ENCODE measurements at places on chromosomes 2 and 18.

DNA sequence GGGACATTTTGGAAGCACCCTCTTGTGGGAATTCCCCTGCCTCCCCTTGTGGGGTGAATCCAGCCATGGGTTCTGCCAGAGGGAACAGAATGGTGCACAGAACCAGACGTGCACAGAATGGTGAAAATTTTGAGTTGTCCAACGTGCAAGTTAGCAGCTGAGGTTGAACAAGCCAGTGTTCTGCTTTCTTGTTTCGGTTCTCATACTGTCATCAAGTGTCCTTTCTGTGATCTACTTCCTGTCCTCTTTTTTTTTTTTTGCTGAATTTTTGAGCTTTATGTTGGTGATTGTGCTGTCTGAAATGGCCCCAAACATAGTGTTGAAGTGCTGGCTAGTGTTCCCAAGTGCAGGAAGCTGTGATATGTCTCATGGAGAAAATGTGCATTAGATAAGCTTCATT is 21.5 kb upstream of the REEP1 start:
- DNase-seq, result no peak

DNA sequence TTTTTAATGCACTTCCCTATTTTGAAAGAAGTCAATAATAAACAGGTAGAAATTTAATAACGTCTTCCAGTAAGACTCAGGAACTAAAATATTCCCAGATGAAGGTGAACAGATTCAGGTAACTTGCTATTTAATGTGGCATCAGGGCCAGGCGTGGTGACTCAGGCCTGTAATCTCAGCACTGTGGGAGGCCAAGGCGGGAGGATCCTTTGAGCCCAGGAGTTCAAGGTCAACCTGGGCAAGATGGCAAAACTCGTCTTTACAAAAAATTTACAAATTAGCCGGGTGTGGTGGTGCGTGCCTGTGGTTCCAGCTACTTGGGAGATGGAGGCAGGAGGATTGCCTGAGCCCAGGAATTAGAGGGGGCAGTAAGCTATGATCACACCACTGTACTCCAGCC is 81.8 kb downstream of the NXPH2 start:
- DNase-seq, result no peak

GRCh38 chr2:36357847-36358659 is 2.5 kb downstream of the CRIM1 start:
- no peak for DNase-seq

DNA sequence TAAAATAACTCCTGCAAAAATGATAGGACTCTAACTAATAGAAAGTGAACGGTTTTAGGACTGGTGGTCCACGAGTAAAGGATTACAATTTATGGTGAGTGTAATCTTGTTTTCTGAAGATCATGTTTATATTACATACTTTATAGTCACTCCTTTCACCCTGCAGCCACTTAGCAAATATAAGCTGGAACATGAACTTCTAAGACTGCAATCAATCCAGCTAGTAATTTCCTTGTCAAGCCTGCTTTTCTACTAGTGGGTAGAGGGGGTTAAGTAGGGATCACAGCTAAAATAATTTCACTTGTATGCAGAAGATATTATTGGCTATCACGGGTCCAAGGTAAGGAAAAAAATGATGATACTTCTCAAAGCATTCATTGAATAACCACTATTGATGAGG is 125.5 kb upstream of the NETO1 start:
- no peak for DNase-seq

DNA sequence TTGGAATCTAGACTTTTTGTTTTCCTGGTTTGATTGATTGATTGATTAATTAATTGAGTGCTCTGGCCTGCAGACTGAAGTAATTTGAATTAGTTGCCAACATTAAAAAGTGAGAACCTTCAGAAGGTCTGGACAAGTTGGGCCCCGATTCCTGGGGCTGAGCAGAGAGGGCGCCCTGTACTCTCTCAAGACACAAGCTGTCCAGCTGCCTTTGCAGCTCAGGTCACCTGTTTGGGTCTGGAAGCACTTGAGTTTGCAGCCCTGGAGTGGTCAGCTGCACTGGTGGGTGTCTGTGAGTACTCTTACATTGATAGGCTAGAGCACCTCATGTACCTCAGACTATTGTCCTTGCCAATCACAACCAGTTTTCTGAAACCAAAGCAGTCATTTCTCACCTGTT is 22.7 kb upstream of the CELF4 start:
- no peak for DNase-seq

GRCh38 chr2:66665124-66665984 is 230.4 kb downstream of the MEIS1 start:
- DNase-seq, result no peak

DNA sequence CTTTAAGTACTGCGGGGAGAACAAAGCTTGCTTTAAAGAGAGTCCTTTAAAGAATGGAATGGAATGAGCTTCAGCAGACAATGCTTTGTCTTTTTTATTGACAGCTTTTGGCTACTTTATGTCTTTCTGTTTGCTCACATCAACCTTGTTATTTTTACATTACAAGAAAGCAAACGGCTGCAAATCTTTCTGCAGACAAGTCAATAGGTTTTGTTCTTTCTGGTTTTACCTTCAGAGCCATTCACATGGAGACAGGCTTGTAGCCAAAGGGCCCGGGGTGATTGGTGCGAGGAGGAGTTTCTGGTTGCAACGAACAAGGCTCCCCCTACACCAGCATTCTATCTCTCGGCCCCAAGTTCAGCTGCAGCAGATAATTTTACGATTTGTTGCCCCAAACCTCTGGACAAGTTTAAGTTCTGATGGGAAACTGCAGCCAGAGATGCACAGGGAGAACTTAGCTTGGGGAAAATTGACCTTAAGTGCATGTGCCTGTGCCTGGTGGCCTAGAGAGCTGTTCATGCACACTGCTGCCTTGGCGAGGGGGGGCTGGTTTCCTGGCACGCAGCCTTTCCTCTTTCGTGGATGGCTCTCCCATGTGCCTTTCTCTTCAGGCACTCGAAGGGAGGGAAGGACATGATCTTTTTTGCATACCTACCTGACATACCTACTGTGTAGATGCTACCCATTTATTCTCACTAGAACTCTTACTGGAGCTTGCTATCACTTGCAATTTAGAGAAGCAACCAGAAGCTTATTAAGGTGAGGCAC is 543.2 kb downstream of the DCDC2C start:
- no peak for DNase-seq

- no peak for DNase-seq
Measured at GRCh38 chr2:13607139-13607538, 890.4 kb downstream of the TRIB2 start.

DNA sequence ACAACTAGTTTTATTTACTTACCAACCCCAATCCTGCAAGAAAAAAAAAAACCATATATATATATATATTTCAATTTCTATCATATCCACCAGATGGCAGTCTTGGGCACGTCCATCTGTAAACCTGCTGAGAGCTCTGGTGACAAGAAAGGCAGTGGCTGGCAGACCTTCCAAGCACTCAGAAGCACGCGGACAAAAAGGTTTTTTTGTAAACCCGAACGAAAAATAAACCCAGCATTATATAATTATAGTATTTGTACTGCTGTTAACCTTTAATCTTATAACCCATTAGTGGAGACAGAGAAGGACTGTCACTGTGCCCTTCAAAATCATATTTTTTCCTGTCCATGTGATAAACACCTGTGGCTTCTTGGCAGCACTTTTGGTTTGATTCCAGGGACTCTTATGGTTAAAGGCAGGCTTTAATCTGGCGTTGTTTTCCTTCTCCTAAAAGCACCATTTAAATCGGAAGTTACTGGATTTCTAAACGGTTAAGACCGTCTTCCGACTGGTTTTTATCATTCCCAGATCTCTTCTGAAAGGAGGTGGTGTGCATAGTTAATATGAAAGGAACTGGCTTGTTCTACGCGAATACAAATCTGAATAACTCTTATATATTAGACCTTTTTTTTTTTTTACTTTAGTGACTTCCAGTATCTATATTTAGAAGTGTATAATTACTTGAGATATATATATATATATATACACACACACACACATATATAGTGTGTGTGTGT is 31.0 kb upstream of the SLC3A1 start:
- peak; percentile 78 for DNase-seq

DNA sequence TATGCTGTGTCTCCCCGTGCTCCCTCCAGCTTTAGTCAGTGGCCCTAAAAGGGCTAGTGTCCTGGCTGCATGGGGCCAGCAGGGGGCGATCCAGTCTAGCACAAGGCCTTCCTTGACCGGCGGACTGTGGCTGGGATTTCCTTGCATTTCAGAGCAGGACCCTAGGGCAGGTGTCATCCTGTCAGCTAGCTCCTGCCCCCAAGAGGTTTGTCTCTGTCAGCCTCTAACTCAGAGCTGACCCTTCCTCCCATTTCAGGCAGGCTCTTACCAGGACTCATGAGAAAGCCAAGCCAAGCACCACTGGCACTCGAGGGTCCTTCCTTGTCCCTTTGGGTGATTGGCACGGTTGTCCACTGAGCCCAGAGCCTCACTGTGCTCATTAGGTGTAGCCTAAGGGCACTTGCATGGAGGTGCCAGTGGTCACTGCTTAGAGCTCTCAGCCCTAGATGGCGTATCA is 140.3 kb downstream of the RPIA start:
- DNase-seq, result peak; percentile 72

DNA sequence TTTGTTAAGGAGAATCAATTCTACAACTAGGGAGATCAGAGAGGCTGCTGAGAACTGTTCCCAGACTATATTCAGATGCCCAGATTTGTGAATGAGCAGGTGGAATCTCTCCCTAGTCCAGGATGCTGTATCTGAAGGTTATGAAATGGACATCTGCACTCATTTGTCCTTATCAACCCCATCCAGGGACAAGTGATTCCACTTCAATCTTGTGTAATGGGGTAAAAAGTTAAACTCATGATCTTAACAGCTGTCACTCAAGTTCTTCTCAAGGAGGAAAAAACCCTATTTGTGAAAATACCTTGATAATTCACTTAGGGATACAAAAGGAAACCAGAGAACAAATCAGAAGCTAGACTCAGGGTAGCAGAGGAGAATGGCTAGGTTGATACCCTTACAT is 144.8 kb downstream of the PLCL1 start:
- no peak for DNase-seq

GRCh38 chr2:238027058-238027457 is 33.7 kb upstream of the SCLY start:
- DNase-seq, result no peak

DNA sequence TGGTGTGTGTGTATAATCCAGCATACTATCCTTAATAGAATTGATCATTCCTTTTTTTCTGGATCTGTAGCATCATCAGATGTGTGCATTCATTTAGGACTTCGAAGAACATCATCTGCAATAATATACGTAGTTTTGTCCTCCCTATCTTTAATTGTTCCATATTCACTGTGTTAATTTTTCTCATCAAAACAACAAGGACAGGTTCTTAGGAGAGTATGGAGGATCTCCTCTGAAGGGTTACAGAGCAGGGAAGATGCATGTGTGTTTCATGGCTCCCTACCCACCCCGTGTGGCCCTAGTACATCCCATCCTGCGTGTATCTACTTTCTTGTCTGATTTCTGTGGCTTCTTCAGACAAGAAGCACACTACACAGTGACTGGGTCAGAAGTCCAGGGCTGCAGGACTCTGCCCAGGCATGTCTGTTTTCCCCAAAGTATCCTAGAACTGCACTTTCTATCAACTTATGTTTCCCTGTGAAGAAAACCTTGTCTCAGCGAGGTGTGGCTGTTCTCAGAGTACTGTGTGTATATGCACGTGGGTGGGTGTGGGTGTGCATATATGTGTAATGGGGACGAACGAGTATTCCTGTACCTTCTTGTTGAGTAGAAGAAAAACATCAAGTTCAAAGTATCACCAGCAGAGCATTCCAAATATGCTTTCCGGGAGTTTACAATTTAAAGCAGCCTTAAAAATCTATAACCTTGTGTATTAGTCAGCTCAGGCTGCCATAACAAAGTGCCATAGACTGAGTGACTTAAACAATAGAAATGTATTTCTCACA is 220.4 kb upstream of the FOSL2 start:
- DNase-seq, result no peak

DNA sequence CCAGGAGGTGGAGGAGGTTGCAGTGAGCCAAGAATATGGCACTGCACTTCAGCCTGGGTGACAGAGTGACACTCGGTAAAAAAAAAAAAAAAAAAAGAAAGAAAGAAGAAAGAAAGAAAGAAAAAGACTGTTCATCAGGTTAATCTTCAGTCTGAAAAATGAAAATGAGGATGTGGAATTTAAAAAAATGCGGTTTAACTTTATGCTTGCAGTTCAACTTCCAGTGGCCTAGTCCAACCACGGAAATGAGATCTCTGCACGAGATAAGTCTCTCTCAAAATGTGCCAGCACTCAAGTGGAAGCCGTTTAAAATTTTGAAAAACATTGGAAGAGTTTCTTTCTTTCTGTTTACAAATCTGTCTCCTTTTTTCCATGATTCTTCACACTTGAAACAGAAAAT is 112.1 kb downstream of the DOCK10 start:
- DNase-seq, result no peak

DNA sequence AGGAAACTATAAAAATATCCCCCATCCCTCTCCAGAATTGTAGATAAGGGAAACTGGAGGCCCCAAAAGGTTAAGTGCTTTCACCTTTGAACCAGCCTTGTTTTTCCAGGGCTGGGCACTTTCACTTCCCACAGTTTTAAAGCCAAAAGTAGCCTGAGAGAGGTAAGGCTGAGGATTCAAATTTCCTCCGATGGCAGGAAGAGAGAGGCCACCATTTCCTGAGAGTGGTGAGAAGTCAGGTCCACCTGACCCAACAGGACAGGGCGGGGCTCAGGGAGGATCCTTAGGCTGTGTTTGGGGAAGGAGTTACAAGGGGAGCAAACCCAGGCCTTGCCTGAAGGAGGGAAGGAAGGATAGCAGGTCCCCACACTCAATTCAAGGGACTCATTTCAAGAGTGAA is 4.7 kb upstream of the TEX261 start:
- DNase-seq, result no peak

DNA sequence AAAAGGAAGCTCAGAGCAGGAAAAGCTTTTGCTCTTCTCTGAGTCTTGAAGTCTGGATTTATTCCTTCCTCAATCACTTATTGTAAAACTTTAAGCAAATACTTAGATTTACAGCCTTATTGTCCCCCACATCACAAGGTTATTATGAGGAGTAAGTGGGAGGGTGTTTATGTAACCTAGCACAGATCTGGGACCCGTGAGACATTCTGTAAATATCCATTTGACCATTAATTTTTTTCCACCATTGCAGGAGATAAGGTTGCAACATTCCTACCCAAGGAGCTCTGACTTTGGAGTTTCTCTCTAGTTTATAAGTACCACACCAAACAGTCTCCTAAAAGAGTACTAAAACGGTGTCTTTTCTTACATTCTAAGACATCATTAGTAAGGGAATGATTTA is 52.1 kb upstream of the CTIF start:
- no peak for DNase-seq

DNA sequence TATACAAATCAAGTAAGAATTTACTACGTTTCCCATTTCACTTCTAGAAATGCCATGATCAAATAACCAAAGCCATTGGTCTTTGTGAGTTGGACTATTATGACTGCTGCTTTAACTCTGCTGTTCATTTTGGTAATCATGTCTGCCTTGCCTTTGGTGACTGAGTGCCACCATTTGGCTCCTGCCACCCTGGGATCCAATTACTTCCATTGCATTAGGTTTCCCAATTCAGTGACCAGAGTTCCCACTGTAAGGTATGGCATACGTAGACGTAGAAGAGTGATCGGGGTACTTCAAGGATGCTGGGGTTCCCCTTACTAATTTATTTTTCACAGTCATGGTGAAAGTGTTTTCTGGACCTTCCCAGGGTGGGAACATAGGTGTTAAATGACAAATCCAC is 90.1 kb downstream of the SPIRE1 start:
- no peak for DNase-seq

All from activated effector memory CD4-positive, alpha-beta T cell treated with anti-CD3 and anti-CD28 coated beads, Interleukin-2, amount 50 U/mL, for 16 hours (primary cell).